ENCODE measurements at places on chromosomes 1 and 21.

- DNase-seq = no peak
Measured at GRCh38 chr1:19477284-19478249, 7.8 kb downstream of the CAPZB start.

- DNase-seq = no peak
Measured at GRCh38 chr1:94608142-94608851, 66.7 kb upstream of the F3 start.

DNA sequence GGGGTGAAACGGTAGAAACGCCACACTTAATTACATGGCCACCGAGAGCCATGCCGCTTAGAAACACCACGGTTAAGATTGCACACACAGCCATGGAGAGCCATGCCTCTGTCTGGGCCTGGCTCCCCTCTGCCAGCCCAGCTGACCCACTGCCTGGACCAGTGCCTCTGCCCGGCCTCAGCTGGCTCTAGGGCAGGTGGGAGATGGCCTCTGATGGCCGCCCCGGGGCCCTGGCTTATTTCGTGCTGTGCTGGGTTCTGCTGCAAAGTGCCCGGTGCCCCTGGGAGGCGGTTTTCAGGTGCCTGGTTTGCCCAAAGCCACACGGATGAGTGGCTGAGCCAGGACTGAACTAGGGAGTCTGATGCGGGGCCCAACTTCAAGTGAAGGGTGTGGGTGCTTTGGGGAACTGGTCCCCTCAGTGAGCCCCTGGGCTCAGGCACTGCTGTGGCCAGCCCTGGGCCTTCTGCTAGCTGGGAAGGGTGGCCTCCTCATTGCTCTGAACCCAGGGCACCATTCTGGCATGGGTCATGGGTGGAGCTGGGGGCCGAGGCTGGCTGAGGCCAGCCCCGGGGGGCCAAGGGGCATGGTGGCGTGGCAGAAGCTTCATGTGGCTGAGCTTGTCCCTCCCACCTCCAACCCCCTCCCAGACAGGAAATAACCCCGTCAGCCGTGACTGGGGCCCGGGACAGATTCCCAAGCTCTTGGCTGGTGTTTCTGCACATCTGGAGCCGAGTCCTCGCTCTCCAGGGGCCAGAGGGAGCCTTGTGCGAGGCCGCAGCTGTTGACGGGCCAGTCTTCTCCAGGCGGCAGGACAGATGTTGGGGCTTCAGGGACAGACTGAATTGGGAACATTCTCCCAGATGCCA is 1.9 kb upstream of the GPR153 start:
- no peak for DNase-seq

DNA sequence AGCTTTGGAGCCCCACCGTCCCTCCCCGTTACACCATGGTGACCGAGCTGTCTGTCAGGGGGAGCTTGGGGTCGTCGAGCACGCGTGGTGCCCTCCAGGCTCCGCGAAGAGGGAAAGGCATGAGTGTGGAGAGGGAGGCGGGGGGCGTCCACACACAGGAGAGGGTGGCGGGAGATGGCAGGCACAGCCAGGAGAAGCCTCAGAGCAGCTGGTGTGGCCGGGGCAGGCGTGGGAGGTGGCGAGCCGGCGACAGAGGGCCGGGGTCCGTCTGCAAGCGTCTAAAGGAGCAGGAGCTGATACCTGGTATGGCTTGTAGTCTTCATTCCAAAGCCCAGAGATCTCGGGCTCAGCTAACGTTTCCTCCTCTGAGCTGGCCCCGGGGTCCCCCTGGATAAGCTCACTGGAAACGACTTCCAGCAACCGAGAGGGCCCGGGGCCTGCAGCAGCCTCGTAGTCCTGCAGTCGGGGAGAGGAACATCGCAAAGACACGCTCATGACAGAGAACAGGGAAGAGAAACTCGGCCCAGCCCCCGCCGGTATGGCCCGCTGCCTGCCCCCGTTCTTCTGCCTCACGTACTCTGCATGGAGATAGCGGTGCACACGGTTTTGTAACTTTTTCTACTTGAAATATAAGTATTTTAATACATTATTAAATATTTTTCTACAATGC is 37.4 kb downstream of the CFAP74 start:
- no peak for DNase-seq

- no peak for DNase-seq
Measured at GRCh38 chr1:244860078-244860477, 4.3 kb downstream of the HNRNPU start.

DNA sequence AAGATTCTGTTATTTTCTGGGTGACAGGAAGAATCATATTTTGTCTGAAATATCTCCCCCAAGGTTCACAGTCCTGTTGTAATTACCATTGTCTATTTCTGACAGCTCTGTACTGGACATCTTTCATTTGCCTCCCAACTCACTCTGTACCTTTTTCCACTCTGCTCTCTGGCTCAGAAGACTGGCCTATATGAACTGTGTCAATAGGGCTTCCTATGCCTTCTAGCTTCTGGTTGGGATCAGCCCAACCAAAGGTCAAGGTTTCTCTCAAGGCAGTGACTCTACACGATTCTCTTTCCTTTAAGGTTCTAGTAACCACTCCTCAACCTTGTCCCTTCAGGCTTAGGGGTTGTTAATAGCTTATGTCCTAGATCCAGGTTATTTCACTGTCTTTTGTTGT is 17.5 kb downstream of the KLHL12 start:
- DNase-seq = no peak

- DNase-seq = no peak
Measured at GRCh38 chr1:187817782-187818181, 989.0 kb downstream of the PLA2G4A start.

DNA sequence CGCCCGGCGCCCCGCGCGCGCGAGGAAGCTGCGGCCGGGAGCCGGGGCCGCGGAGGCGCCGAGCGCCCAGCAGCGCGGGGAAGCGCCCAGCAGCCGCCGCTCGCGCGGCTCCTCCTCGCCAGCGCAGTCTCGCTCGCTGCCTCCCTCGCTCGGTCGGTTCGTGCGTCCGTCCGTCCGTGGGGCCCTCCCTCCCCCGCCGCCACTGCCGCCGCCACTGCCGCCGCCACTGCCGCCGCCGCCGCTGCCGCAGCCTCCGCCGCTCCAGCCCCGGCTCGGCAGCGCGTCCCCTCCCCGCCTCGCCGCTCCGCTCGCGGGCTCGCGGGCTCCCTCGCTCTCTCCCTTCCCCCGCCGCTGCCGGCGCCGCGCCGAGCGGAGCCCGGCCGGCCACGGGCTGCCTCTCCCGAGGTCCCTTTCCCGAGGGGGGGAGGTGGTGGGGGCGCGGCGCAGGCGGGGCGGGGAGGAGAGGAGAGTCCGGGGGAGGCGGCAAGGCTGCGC is at the start of gene KCND3:
Gene KCND3 (minus strand): TSS at position 138 of the 495 bp plus-strand sequence.
- peak; percentile 15 for DNase-seq

DNA sequence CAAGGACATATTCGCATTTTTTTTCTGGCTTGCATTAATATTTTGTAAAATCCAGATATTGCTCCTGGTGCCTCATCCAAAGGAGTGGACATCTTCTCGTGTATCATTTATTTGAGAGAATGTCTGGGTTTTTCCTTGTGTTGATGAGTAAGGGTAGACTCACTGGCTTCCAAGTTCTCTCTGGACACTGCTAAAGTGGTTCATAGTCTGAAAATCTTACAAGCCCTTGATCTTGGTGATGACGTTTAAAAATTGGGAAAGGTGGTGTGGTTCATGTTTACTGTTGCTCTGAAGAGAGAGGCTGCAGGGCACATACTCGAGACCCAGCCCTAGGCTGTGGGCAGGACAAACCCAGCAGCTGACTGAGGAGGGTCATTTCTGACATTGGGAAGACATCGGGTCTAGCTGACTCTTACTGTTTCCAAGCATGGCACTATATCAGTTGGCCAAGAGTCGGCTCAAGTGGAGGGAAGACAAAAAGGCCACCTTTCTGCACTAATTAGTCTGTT is 296.2 kb downstream of the LMX1A start:
- DNase-seq = no peak

DNA sequence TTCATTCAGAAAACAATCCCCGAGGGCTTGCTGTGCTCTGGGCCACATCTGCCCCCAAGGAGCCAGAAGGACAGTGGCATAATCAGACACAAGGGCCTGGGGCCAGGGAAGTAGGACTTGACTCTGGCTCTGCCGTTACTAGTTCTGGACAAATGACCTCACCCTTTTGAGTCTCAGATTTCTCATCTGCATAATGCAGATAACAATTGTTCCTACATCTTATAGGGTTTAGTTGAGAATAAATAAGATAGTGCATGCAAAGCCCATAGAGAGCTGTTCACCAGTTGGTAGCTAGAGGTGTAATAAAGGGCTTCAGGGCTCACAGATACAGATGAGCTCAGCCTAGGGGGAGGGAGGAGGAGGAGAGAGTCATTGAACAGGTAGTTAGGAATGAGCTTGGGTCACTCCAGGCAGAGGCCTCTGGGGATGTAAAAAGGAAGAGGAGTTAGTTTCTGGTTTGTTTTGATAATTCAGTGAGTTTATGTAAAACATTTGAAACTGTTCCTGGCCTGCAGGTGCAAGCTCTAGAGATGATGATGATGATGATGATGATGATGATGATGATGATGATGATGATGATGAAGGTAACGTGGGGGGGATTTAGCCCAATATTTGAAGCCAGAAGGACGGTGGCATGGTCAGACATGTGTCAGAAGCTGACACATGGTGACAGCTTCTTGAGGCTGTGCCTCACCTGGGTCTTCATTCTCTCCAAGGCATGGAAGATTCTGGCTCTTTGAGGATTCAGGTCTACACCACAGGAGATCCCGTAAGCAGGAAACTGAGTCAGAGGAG is 858 bp downstream of the LACTBL1 start:
- no peak for DNase-seq

- DNase-seq = no peak
Measured at GRCh38 chr1:173444757-173445156, 32.4 kb upstream of the PRDX6 start.

DNA sequence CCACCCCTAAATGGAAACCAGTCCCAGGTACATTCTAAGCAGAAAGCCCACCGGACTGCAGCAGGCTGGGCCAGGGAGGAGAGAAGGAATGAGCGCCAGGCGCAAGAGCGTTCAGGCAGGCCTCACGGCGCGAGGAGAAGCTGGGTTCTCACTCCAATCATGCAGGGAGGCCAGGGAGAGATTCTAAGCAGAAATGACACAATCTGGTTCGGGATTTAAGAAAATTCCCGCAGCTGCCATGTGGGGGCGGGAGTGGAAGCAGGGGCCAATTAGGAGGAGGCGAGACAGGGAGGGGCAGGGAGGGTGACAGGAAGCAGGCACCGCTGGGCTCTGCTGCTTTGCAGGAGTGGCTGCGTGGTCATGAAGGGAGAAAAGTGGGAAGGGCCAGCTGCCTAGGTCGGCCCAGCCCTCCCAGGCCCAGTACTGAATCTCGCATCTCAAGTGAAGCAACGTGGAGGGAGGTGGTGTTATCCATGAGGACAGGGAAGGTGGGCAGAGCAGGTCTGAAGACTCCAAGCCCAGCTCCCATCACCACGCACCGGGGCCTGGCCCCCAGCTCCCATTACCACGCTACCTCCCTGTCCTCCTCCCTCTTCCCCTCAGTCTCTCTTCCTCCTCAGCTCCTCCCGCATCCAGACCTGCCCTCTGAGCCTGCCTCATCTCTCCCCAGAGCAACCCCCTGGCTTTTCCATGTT is 11.8 kb downstream of the NPHP4 start:
- DNase-seq = no peak

- no peak for DNase-seq
Measured at GRCh38 chr21:33069645-33069993, 322 bp upstream of the OLIG1 start.

GRCh38 chr1:38867208-38867607 is 5.9 kb downstream of the MYCBP start:
- no peak for DNase-seq

- DNase-seq = peak; percentile 27
Measured at GRCh38 chr21:26572702-26573381, at the start of gene CYYR1. CYYR1 (minus strand) TSS chr21:26573286; CDS start chr21:26572940, 346 bp downstream.

DNA sequence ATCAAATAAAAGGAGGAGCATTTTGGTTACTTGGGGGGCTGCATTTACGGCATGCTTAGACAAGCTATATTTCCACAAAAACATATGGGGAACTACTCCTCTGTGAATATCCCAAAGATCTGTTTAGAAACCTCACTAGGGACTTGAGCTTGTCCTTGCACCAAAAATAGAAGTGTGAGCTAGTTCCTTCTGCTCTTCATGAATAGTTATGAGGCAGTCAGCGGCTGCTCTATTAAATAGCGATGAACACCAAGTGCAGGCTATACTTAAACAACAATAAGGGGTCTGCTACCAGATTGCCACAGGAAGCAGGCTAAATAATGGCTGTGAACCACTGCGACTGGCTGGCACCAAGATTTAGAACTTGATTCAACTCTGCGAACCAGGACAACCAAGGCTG is 190.1 kb downstream of the PCP4 start:
- no peak for DNase-seq

GRCh38 chr1:112957133-112957812 is 1.3 kb upstream of the SLC16A1 start:
- DNase-seq = peak; percentile 83

DNA sequence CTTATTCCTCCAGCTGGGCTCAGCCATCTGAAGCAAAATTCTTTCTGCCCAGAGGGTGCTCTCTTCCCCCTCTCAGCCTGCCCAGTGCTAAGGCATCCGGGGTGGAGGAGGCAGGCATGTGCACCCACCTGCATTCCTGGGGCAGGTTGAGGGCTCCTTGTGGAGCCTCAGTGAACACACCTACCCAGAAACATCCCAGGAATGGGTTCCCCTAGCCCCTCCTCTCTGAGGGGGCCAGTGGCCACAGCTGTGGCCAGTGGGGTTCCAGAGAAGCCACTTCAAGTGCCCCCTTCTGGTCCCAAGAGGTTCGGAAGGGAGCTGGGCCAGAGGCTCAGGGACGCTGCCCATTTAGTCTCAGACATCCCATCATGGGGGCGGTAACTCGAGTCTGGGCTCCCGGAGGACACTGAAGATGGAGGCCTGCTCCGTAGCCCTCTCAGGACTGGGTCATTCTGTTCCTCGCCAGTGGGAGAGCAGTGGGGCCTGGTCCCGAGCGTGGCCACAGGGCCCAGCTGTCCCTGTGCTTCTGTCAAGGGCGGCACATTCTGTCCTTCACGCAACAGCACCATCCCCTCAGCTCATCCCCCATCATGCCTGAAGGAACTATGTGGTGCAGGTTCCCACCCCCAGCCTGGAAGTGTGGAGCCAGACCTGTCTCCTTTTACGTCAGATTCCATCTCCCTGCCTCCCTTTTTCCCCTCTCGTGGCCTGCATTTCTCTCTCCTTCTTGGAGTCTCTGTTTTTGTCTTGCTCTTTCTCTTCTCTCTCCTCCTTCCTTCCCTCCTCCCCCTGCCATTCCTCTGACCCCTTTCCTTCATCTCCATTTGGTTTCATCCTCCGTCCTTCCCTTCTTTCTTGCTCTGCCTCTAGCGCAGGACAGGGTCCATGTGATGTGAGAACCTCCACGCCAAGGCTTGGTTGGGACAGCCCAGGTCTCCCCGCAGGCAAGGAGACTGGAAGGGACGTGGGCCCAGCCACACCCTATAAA is 49.6 kb upstream of the KDM4A start:
- no peak for DNase-seq

DNA sequence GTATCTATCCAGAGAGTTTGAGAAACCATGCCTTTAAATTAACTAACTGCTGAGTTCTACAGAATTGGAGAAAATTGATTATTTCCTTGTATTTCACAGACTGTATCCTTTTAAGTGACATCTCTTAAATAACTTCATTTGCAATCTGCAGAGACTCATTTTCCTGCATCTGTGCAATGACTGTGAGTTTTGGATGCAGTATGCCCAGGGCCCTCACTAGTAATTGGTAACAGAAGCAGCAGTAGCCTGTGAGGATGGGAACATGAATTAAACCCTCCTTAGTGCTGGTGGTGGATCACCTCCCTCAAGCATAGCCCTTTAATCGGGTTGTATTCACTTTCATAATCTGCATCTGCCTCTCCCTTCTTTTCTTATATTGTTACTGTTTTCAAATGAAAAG is 21.7 kb upstream of the SH3D21 start:
- DNase-seq = no peak
